Activated CD4-positive, alpha-beta T cell treated with anti-CD3 and anti-CD28 coated beads, Interleukin-2, amount 10 ng/mL, durations not matched to agents 24 days and 14 days (primary cell): ENCODE measurements at places on chromosomes 16 and 17.

DNA sequence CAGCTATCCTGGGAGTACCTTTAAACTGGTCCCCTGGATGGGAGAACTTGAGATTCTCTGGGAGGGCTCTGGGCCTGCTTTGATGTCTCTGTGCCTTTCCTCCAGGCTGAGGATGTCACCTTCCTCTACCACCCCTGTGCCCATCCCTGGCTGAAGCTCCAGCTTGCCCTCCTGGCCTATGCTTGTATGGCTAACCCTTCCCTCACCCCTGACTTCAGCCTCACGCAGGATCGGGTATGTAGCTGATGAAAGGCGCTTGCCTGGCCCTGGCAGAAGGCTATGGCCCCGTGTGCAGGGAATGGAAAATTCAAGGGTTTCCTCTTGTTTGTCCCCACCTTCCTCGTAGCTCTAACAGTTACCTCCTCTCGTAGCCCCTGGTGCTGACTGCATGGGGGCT, 3.0 kb downstream of the TP53I13 start:
- no peak for DNase-seq

GRCh38 chr16:63749276-63749675, 1372.6 kb downstream of the CDH11 start:
- DNase-seq = no peak

GRCh38 chr17:27463235-27463677, 7.0 kb downstream of the KSR1 start:
- DNase-seq = no peak

DNA sequence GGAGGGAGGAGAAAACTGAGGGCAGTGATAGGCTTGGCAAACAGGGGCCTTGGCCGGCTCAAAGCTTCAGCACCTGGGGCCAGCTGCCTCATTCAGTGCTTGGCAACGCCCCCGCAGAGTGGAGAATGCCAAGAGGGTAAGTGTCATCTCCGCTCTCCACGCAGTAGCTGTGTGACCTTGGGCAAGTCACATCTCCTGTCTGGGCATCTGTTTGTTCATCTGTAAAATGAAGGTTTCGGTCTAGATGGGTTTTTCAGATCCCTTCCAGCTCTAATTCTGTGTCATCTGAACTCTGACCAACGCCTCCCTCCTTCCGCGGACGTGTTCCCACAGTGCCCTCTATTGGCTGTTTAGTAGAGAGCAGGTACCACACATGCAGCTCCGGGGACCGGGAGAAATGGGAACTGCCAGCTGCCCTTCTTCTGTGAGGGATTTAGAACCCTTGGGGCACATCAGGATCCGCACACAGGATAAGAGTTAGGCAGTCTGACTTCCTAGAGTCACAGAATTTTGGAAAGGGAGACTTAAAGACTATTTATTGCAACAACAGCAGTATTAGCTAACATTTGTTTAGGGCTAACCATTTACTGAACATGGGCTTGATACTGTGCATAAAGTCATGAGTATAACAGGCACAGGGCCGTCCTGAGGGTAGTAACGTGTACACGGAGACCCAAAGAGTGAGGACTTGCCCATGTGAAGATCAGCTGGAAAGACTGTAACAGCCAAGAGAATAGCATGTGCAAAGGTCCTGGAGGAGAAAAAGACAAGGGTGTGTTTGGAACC, 26.8 kb downstream of the GP2 start:
- peak; percentile 78 for DNase-seq

DNA sequence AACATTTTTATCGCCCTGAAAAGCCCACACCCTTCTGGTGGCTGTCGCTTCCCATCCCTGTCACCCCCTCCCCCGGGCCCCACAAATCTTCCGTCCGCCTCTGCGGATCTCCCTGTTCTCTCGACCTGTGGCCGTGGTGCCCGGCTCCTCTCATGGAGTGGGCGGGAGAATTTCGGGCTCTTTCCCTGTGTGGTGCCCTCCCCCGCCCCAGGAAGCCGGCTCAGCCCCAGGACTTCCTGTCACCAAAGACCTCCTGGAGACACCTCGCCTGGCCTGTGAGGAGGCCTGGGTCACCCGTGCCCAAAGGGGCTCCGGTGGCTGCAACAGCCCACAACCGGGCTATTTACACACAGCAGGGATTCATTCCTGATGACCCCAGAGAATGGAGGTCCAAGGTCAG, 26.1 kb upstream of the UBE2I start:
- no peak for DNase-seq

- DNase-seq = no peak
These were observed 223.7 kb downstream of the CDH11 start for GRCh38 chr16:64898159-64898558.

- DNase-seq = no peak
These were observed 103.8 kb upstream of the RPL38 start for GRCh38 chr17:74099442-74100340.

DNA sequence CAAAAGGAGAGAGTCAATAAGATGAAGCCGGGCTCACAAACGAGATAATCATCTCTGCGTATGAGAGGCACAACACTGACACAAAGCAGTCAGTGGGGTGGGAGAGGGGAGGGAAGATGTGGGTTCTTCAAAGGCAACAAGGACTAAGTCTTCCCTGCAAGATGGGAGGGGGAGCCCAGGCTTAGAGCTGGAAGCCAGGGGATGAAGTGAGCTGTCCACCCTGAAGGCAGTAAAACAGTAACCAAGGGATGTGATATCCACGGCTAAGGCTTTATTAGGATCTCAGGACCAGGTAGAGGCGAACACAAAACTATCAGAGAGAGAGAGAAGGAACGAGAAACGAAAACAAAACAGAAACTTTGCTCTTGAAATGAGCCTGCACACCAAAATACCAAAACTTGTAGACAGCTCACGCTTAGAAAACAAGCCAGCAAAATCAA, 115.9 kb downstream of the DYNLRB2 start:
- DNase-seq = peak; percentile 86

- no peak for DNase-seq
These were observed 351 bp upstream of the GDPD1 start for GRCh38 chr17:59219992-59220327.

GRCh38 chr16:2212362-2213324, 2.0 kb upstream of the BRICD5 start:
- no peak for DNase-seq

GRCh38 chr16:89822188-89823086, 5.8 kb upstream of the SPIRE2 start:
- no peak for DNase-seq

GRCh38 chr17:45146890-45147580, 1.2 kb upstream of the HEXIM1 start:
- DNase-seq = no peak

DNA sequence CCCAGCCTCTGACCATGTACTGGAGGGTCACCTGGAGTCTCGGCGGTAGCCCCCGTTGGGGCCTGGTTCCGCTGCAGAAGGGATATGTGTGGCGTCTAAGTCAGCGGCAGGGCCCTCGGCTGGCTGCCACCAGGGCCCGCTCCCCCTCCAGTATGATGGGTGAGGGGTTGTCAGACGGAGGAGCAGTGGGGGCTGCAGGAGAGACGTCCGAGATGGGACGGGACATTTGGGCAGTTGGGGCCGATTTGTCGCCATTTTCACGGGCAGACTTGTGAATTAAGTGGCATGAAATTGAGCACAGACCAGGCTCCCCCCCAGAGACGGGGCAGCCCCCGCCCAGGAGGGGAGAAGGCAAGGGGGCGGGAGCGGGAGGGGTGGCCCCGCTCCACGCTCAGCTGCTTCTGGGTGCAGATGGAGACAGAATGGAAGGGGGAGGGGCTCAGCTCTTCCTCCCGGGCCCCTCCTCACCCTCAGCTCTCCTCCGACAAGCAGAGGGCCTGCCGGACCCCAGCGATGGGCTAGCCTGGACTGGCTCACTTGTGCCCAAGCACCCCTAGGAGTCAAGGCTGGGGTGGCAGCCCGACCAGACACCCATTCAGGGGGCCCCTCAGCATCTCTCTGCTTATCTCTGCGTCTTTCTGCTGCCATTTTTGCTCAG, 52.7 kb upstream of the LHX1 start:
- no peak for DNase-seq

GRCh38 chr16:970766-971581, at the start of gene LMF1:
TSS of gene LMF1 (minus strand) at chr16:970984. CDS start at chr16:970980, 4 bp downstream.
- peak; percentile 99 for DNase-seq

GRCh38 chr16:82201926-82202325, 31.9 kb upstream of the MPHOSPH6 start:
- no peak for DNase-seq

- DNase-seq = no peak
These were observed 5.1 kb upstream of the CALCOCO2 start for GRCh38 chr17:48825446-48826381.

DNA sequence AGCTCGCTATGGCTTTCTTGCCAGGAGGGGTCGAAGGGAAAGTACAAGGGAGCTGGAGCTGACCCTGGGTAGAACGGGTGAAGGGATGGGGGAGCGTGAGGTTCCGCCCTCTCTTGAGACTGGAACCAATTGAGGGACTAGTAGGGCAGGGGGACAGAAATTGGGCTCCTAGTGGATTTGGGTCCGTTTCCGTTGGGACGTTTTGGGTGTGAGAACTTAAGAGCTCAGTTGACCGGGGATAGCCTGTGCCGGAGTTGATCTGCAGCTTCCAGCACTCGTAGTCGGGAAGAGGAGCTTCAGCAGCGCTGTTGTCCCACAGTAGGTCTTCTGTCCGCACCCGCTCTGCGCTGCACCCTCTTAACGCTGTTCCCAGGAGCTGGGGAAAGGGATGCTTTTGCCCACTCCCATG, 481 bp downstream of the CNTROB start:
- DNase-seq = peak; percentile 82

DNA sequence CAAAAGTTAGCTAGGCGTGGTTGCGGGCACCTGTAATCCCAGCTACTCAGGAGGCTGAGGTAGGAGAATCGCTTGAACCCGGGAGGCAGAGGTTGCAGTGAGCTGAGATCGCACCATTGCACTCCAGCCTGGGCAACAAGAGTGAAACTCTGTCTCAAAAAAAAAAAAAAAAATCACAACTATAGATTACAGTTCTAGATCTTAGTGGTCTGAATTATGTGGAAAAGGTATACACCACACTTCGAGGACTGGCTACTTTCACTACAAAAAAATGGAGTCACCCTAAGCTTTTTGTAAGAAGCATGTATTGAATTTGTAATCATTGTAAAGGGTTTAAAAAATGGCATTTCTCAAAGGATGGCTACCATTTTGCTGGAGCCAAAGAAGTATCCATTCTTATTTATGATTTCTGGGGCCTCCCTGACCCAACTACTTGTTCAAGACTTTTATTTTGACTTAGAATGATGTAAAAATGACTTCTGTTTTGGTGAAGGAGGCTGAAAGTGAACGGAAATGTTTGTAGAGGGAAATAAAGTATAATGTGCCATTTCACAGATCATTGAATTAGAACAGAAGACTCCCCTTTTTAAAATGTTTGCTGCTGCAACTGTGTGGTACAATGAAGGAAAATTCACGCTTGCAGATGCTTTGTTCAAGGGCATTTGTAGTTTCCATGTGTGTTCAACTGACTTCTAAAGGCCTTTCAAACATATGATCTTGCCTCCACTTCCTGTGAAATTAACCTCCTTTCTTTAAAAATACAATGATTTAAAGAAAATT, 37.1 kb upstream of the NOL11 start:
- no peak for DNase-seq

DNA sequence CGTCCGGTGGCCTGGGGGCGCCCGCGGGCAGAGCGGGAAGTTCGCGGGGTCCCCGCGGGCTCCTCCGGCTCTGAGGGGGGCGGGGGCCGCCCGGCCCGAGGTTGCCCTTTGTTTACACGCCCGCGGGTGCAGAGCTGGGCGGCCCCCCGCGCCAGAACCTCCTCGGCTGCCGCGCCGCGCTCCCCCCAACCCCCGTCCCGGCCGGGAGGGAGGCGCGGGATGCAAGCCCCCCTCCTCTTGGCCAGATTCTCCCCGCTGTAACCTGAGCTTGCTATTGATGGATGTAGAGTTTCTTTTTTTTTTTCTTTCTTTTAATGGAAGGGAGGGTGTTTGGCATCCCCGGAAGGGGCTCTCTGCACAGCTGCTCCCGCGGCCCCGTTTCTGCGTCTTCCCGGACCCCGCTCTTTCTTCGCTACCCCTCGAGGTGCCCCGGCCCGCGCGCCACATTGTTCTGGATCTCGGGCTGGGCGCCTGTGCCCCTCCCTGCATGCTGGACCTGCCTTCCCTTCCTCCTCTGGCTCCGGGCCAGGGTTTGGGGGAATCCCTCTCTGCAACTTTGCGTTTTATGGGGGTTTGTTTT, 646 bp downstream of the CBX2 start:
- peak; percentile 71 for DNase-seq

GRCh38 chr17:71111460-71111859, 942.1 kb downstream of the KCNJ2 start:
- DNase-seq = no peak

DNA sequence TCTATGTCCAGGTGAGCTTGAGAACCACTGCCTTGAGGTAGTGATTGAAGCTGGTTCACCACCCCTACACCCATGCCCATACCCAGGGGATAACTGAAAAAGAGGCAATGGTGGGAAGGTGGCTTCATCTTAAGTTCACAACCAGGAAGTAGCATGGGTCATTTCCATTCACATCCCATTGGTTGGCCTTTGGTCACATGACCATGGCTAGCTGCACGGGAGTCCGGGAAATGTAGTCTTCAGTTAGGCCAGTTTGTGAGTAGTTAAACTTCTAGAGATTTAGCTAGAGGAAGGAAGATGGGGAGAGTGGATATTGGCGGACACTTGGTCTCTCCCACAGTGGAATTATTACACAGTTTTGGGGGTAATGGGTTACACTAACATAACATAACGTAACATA, 92.9 kb downstream of the RGS9 start:
- DNase-seq = no peak

DNA sequence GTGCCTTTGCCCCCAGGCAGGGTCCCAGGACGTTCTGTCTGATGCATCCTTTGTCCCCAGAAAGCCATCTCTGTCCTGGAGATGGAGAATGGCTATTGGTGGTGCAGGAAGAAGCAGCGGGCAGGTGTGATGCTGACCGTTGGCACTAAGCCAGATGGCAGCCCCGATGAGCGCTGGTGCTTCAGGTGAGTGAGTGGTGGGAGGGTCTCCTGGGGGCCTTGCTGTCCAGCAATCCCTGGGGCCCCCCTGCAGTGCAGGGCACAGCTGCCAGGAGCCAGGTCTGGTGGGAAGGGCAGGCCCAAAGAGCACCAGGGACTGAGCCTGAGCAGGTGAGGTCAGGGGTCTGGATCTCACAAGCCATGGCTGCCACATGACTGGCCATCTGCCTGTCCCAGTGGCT, 18.1 kb downstream of the TRPV2 start:
- no peak for DNase-seq

DNA sequence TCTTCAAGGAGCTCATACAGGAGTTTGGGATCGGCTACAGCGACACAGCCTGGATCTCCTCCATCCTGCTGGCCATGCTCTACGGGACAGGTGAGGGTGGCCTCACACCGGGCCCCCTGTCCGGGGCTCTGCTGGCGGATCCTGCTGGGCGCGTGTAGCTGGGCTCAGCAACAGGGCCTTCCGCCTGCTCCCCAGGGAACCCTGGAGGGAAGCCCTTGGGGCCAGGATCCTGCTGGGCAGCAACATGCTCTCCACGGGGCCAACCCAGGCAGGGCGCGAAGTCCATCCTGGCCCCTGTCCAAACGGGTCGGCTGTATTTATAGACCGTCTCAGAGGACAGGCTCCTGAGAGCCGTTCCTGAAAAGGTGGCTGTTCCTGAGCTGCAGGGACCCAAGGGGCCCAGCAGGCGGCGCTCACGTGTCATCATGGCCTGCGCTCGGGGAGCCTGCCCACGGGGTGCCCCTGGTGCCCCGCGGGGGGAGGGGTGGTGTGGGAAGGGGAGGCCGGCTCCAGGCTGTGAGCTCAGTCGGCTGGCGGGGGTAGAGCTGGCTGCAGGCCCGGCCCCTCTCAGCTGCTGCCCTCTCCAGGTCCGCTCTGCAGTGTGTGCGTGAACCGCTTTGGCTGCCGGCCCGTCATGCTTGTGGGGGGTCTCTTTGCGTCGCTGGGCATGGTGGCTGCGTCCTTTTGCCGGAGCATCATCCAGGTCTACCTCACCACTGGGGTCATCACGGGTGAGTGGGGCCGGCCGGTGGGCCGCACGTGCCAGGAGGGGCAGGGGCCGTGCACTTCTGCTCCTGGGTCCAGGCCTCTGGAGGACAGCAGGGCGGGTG, 7.5 kb downstream of the SLC16A3 start:
- DNase-seq = peak; percentile 91
